ENCODE measurements at places on chromosomes 13 and 19.

GRCh38 chr13:27053902-27054595, 117.6 kb downstream of the USP12 start:
- DNase-seq = peak; percentile 95

DNA sequence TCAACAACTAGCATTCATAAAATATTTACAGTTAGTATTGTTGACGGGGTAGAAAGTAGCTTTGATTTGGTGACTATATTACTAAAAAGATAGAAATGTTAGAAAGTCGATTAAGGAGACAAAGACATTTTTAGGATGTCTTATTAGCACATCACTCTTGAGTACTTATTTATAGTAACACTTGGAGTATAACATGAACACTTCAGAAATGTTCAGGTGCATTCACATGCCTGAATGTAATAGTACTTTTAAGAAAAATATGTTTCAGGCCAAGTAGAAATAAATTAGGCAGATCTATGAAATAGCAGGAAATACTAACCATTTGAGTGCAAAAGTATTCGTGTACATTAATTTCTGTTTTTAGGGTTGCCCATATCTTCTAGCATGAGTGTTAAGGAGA, 70.4 kb downstream of the CDK8 start:
- no peak for DNase-seq

GRCh38 chr19:42229301-42229854, 9.3 kb downstream of the ZNF526 start:
- no peak for DNase-seq

GRCh38 chr19:58024661-58025060, 9.2 kb upstream of the ZSCAN1 start:
- DNase-seq = no peak

DNA sequence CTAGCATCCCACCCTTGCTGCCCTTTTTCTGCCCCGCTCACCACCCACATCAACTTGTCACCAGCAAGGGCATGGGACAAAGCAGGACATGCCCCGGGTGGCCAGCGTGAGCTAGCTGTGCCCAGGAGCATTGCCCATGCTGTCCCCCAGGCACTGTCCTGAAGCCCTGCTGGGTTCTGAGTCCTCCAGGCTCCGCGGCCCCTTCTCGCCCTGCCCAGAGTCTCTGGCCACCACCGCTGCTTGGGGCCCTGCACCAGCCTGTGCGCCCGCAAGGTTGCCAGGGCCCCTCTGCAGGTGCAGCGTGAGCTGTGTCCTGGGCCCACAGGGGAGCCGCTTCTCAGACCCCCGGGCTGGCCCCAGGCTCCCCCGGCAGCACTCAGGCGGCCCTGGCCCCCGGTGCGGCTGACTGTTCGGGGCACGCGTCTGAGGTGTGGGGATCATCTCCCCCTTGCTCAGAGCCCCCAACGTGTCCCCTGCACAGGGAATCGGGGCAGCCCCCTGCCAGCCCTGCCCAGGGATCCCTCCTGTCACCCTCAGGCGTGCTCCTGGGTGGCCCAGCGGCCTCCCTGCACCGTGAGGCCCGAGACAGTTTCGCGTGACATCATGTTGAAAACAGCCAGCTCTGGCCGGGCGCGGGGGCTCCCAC, 4.1 kb downstream of the CSNK1G2 start:
- DNase-seq = no peak

Data from M059J (cell line).